ENCODE measurements at places on chromosomes 12 and 14.

GRCh38 chr12:93519859-93520258, 52.5 kb downstream of the MRPL42 start:
- DNase-seq = no peak

- no peak for DNase-seq
Observed at GRCh38 chr14:35383569-35384454, 20.7 kb downstream of the NFKBIA start.

DNA sequence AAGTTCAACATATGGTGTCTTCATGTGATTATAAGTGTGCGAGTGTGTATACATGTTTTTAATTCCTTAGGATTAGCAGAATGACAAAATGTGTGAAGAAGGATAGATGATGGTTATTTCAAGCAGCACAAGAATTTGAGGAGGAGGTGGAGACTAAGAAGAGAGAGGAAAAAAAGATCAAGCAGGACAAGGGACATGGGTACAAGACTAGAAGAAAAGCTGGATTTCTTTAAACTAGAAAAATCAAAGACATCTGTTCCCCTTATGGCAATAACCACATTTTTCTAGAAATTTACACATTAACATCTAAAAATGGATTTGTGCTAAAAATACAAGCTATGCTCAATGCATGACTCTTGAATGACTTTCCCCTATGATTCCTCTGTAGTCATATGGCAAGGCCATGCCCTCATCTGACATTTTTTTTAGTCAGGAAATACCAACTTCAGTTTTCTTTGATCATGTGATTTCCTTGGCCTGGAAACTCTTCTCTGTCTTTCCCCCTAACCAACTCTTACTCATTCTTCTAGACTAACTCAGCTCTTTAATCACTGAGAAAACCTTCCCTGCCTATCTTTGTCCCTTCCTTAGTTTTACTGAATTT, 435.8 kb downstream of the NRXN3 start:
- no peak for DNase-seq

DNA sequence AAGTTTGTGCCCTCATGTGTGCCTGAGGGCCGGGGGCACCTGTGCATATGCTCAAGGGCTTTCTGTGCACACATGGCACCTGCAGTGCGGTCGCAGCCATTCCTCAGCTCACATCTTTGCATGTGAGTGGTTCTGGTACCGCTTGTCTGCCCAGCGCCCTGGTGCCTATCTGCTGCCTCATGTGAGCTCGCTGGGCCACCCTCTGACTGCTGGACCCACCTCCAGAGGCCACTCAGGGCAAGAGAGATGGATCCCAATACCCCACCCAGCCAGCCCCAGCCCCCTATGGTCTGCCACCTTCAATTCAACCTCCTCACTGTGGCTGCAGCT, 5.4 kb upstream of the AMN start:
- no peak for DNase-seq

DNA sequence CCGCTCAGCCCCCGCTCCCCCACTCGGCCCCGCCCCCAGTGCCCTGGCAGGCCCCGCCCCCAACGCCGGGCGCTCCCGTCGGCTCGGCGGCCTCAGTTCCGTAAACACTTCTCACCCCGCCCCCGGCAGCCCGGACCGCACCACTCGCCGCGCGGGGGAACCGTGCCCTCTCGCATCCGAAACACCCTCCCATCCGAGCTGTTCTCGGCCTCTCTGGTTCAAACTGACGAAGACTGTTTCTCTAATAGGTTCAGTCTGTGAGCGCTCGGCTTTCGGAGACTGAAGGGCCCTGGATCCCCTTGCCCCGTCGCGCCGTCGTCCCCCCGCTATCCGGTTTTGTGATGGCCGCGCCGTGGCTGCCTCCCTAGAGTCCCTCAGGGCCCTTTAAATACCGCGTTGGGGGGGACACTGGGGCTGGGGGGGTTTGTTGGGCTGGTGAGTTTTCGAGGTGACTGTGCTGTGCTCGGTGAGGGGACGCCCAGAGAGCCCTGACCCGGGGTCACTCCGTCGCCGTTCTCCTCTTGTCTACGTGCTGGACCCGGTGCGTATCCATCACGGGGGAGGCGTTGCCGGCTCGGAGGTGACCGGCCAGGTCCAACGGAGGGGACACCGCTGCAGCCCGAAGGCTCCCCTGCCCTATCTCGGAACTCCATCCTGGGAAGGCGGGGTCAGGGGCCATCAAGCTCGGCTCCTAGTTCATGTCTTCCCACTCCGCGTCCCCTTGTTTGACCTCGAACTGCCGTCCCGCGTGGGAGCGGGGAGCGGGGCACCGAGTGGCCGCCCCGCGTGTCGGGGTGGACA, at the start of gene TCP11L2:
TCP11L2 (plus strand) TSS at position 333 of the 801 bp plus-strand sequence. CDS start 8,343 bp downstream, outside the sequence.
- DNase-seq = peak; percentile 57

DNA sequence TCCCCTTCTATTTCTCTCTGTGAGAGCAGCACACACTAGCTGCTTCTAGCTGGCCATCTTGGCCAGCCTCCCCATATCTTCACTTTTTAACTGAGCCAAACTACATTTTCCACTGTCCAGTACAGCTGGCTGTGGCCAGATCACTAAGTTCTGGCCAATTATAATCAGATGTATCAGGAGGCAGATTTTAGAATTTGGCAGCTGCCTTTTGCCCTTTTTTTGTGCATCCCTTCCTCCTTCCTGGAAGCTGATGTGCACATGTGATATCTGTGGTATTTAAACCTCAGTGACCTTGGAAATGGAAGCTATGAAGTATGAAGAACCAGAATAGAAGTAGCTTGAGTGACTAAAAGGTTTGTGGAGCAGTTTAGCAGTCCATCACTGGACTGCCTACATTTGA, 49.8 kb upstream of the ANO6 start:
- no peak for DNase-seq

- no peak for DNase-seq
Observed at GRCh38 chr12:69247268-69248018, 8.1 kb downstream of the CPSF6 start.
